ENCODE measurements at places on chromosomes 5 and 9.

DNA sequence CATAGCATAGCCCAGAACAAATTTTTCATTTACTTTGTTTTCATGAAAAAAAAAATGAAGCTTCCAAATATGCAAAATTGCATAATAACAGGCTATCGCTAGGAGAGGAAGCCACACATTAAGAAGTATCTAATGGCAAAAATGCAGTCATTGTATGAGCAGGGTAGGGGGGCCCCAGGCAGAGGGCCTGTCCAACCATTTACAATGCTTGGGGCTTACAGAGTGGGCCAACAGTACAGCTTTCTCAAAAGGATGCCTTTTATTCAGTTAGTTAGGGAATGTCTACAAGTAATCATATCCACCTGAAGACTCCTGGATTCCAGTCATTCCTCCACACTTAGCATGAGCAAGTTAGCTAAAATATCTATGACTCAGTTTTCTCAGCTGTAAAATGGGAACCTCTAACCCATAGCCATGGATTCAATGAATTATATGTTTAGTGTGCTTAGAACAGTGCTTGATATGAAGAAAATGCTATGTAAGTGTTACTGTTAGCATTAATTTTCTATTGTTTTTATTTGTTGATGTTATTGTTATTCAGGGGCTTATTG, 117.7 kb downstream of the GAS1 start:
- DNase-seq = no peak

GRCh38 chr9:26169708-26170107, 491.5 kb upstream of the TUSC1 start:
- no peak for DNase-seq

DNA sequence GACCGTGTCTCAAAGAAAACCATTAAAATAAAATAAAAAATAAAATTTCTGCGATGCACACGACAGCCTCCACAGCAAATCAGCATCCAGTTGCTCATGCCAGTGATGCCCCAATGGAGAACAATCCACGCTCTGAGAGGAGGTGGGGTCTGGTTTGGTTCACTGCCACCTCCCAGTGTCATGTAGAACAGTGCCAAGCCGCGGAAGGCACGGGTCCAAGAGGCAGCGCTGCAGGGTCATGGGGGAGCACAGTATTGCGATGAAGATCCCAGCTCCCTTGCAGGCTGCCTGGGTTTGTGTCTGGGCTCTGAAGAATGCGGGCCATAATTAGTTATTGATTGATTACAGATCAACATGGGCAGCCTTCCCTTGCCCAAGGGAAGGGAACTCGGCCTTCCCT, 6.1 kb upstream of the CACFD1 start:
- DNase-seq = no peak

GRCh38 chr9:74447451-74448193, 49.5 kb upstream of the RORB start:
- no peak for DNase-seq

DNA sequence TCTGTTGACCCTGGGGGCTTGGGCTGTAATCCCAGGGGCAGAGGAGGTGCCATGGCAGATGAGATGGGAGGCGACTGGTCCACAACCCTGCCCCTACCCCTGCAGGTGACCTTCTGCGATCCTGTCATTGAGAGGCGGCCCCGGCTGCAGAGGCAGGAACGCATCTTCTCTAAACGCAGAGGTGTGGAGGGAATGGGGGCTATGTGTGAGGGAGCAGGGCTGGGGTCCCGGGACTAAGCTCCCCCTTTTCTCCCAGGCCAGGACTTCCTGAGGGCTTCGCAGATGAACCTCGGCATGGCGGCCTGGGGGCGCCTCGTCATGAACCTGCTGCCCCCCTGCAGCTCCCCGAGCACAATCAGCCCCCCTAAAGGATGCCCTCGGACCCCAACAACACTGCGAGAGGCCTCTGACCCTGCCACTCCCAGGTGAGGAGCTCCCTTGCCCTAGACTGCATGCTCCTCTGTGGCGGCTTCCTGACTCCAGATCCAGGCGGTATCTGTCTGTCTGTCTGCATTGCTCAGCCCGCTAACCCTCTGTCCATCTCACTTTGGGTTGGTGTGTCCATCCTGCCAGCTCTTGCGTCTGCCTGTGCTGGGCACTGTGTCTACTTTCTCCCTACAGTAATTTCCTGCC, 9.9 kb downstream of the ZDHHC12 start:
- DNase-seq = no peak

DNA sequence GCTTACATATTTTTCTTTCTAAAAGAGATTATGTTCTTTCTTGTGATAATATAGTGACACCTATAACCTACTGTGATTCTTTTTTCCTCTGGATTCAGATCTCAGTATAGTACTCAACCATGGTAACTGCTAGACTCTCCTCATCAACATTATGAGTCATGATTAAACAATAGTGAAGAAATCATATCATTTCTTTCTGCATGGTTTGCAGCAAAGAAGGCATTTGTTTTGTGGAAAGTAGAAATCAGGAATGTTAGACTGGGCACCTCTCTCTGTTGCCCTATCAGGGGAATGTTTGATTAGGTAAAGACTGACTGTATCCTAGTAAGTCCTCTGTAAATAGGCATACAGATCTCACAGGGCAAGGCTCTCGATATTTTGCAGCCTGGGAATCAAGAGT, 25.6 kb upstream of the SMC2 start:
- no peak for DNase-seq

DNA sequence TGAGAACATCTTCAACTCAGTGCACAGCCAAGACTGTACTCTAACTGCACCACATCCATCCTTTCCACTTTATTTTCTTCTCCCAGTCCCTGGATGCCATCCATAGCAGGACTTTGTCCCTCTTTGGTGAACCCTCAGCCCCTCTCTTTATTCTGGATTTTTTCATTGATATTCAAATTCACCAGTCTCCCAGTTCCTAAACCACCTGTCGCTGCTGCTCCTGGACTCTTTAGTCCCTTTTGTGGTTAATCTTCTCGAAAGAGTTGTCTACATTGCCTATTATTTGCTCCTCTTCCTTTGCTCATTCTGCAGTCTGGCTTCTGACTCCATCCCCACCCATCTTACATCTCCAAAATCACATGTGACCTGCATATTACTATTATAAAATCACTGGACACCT, 59.4 kb upstream of the ZSWIM6 start:
- DNase-seq = no peak

DNA sequence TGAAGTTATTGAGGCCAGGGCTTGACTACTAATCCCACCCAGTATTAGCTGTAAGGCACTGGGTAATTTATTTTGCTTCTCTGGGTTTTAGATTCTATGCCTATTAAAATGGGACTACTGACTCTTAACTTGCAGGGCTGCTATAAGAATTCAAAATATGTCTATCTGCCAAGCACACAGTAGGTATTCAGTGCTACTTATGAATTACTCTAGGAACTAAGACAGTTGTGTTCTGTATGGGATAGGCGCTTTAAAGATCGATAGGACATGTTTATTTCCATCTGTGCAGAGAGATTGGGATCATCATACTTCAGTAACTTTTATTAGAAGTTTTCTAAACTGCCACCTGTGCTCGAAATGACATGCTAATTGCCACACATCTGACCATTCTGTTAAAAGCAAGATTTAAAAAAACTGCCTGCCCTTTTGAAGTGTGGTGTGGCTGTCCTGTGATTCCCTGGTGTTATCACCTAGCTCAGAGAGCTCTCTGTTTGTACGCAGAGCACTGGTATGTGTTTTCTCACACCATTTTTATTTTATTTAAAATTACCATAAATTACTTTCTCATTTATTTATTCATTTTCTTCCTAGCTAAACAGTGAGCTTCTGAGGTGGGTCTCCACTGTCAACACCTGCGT, 58.7 kb downstream of the FYB1 start:
- DNase-seq = no peak

GRCh38 chr5:149610589-149611255, 29.4 kb downstream of the ARHGEF37 start:
- no peak for DNase-seq

GRCh38 chr9:73743826-73744225, 592.2 kb downstream of the ANXA1 start:
- DNase-seq = no peak

DNA sequence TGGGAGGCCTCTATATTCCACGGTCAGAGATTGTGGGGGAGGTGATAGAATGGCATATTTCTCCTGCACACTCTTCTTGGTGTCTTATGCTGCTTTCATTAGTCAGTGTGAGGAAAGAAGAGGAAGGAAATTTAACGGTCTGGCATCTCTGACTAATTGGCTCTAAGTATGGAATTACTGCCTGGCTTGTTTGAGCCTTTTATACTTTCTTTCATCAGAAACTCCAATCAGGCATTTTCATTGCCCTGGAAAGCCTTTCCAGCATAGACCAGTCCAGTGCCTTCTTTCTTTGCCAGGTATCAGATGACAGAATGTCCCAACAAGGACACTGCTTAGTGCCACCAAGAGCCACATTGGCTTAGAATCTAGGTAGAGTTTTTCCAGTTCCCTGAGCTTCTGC, 30.2 kb downstream of the CYSTM1 start:
- DNase-seq = no peak

DNA sequence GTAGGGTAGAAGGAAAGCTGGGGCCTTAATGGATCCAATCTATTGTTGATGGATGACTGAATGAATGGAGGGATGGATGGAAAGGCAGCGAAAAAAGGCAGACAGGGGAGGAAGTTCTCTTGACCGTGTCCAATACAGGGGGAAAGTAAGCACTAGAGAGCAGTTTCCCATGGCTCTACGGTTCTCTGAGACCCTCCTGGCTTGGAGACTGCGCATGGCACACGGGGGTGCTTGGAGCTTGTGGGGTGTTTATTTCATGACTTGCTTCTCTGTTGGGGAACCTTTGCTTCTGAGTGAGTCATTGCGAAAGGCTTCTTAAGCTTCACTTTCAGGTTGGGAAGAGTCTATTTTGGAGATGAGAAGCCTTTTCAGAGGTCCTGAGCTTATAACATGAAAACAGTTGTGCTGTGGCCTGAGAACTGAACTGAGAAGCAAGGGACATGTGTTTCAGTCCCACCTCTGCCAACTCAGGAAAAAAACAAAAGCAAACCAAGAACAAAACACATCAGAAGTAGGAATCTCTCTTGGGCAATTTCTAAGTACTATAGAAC, 12.8 kb upstream of the TEX48 start:
- no peak for DNase-seq

DNA sequence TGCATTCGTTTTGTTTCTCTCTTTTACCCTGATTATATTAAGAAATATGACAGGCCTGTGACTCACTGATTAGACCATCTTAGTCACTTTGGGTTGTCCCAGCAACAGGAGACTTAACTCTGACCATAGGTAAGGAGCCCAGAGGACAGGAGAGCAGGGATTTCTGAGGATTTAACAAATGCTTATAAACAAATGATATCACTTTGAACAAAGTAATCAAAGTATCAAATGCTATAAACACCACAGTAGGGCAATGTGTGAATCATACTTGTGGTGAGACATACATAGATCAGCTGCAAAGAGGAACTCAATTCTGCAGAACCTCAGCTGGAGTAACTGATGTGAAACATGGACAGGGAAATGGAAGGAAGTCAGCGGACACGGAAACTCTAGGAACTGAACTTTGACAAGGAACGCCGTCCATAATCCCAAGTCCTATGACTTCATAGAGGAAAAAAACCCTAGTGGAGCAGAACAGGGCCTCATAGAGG, 190.6 kb upstream of the MSX2 start:
- DNase-seq = no peak

GRCh38 chr5:178533136-178533535, 57.1 kb downstream of the COL23A1 start:
- no peak for DNase-seq

- DNase-seq = no peak
These were observed 349.1 kb downstream of the CTNND2 start for GRCh38 chr5:11555171-11555570.

Data from eye (tissue), 1 donor.